ENCODE measurements at places on chromosomes 13 and 19.

DNA sequence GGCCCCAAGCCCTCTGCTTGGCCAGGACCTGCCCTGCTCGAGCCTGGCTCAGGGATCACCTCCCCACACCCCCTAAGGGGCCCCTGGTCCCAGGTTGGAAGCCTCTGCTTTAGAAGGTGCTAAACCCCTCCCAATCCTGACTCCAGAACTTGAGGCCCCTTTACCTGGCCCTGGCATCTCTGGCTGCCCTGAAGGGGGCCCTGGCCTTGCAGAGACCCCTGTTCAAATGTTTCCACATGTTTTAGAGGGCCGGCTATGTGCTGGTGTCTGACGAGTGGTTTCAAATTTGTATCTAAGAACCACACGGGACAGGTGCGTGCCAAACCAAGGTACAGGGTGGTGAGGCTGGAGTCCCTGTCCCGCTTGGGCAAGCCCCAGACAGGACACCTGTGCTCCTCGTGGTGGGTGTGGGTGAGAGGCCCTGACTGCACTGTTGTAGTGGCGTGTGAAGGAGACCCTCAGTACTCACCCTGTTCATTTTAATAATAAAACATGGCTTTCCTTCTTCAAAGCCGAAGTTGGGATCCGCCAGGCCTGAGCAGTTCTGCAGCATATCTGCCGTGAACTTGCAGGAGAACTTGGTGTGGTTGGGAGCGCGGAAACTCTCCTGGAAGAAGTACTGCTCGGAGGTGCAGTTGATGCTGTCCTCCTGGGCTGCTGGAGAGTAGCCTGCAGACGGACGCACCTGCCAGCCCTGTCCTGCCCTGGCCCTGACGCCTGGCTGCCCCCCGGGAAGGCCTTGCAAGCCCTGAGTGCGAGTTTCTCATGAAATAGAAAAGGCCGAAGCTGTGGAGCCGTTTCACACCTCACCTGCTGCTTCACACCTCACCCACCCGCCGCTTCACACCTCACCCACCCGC, 5.4 kb downstream of the ATP4B start:
- DNase-seq, result no peak

- DNase-seq, result no peak
These were observed 892 bp downstream of the TRIR start for GRCh38 chr19:12733369-12734214.

DNA sequence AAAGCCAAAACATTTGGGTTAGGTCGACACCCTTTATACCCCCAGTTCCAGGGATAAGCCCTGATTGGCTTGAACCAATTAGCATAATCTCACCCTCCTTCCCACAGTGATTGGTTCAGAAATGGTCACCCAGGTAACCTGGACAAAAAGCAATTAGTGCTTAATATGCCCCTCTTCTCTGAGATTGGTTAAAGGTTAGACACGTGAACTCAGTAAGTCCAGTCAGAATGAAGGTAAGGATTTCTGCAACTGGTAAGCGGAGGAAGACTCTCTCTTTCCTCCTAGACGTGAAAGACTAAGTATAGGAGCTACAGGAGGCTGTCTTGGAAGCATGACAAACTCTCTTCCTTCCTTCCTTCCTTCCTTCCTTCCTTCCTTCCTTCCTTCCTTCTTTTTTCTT, 1.3 kb upstream of the PNMA8C start:
- DNase-seq, result no peak

DNA sequence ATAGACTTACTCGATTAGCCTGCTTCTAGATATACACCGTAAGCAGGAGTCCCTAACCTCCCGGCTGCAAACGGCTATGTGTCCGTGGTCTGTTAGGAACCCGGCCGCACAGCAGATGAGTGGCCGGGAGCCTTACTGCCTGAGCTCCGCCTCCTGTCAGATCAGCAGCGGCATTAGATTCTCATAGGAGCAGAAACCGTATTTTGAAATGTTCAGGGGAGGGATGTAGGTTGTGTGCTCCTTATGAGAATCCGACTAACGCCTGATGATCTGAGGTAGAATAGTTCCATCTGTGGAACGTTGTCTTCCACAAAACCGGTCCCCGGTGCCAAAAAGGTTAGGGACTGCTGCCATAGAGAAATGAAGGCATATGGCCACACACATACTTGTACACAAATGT, 1491.9 kb downstream of the SLITRK5 start:
- DNase-seq, result no peak

DNA sequence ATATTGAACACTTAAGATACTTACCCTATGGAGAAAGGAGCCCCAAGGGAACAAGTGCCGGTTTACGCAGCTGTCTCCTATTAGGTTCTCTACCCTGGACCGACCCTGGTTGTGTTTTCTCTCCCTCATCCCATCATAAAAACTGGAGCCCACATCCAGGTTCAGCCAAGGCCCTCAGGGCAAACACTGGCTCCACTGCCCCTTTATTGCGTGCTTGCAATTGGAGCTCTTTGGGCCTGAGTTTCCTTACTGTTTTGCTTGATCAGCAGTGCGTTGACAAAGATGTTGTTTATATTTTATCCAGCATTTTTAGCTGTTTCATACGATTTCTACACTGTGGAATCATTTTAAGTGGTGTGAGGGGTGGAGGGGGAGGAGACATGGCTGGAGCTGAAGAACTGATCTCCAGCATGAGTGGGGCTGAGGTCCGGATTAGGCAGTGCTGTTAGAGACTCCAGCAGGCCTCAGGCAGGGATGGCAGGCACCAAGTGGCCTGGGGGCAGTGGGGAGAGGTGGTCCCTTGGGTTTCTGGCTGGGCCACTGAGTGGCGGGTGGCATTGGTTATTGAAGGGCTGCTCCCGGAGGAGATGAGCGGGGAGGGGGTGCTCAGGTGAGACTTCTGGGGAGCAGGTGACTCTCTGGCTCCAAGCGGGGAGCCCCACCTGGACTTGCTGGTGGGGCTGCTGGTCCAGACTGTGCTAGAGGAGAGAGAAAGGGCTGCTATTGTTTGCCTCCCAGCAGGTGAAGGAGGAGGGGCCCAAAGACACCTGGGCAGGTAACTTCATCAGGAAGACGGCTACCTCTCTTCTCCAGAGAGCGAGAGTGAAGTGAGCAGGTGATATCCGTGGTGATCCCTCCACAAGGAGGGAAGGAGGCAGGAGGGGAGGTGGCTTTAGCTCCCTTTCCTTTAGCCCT, 62.4 kb upstream of the RNF113B start:
- DNase-seq, result no peak

DNA sequence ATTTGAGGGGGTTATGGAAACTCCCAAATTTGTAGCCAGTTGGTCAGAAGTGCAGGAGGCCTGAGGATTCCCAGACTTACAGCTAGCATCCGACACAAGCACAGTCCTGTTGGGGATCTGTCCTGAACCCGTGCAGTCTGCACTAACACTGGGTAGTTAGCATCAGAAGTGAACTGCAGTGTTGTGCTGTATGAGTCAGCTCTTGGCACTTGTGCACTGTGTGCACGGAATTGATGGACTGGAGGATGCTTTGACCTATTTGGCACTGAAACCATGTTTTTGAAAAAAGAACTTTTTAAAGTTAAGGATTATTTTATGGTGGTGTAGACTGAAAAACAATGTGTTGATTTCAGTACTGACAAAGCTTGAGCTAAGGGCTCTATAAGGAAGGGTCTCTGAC, 279.0 kb downstream of the NHLRC3 start:
- no peak for DNase-seq

GRCh38 chr19:43777163-43777695, 3.5 kb downstream of the KCNN4 start:
- no peak for DNase-seq

DNA sequence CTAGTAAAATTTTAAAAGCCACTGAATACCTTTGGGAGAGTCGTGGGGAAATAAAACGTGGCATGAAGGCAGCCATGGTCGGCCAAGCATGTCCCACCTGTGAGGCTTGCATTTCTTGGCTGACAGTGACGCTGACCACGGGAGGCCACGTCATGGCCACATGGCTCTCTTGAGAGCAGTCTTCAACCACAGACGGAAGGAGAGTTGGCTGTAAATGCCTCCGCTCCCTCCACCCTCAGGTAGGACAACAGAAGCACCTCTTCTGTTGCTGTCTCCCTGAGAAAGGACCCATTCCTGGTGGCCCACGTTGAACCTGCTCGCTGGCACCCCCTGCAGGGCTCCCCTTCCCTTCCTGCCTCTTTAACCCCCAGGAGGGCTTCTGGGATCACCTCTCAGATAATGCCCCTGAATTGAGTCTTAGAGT, 10.6 kb upstream of the LRRC25 start:
- DNase-seq, result peak; percentile 28

GRCh38 chr19:56294549-56294948, 20.1 kb downstream of the ZSCAN5A start:
- DNase-seq, result peak; percentile 54

DNA sequence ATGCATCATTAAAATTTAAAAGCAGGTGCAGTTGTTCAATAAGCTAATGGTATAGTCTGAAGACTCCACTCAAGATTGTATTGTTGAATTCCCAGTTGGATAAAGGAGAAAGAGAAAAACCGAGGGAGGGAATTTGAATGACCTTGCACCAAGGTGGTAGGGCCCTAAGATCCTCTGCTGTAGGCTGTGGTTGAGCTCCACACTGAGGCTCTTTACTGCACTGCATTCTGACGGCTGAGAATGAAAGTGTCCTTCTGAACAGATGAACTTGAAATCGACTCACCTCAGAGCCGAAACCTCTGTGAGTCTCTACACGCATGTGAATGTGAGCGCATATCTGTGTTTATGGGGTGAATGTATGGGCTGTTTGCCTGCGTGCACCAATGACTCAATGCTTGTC, 388.9 kb upstream of the DACH1 start:
- peak; percentile 82 for DNase-seq

GRCh38 chr13:44331446-44331845, 42.2 kb upstream of the SERP2 start:
- DNase-seq, result no peak

DNA sequence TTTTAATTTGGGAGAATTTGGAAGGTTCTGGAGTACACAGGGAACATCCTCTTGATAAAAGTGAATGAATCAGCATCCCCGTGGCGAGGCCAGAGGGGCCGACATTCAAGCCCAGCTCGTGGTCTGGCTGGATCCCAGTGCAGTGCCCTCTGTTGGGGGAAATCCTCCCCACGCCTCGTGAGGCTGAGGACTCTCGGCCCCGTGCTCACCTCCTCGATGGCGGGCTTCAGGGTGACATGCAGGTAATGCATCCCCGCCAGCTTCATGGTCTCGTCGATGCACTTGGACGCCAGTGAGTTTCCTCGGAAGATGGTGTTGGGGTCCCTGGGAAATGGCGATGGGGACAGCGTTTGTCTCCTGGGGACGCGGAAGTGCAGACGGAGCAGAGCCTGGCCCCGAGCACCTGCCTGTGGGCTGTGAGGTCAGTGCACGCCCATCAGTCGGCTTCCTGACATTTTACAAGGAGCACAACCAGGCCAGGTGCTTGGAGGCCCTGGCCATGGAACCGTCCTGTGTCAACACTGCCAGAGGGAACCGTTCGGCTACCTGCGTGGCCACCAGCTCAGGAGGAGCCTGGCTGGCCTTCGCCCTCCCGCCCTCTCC, 43.3 kb upstream of the C13orf46 start:
- DNase-seq, result peak; percentile 46

GRCh38 chr19:48090281-48090802, 20.3 kb downstream of the PLA2G4C start:
- no peak for DNase-seq

GRCh38 chr13:101242720-101243119, 173.6 kb downstream of the NALCN start:
- no peak for DNase-seq

GRCh38 chr19:41735071-41735600, 20.2 kb upstream of the CEACAM6 start:
- DNase-seq, result no peak

DNA sequence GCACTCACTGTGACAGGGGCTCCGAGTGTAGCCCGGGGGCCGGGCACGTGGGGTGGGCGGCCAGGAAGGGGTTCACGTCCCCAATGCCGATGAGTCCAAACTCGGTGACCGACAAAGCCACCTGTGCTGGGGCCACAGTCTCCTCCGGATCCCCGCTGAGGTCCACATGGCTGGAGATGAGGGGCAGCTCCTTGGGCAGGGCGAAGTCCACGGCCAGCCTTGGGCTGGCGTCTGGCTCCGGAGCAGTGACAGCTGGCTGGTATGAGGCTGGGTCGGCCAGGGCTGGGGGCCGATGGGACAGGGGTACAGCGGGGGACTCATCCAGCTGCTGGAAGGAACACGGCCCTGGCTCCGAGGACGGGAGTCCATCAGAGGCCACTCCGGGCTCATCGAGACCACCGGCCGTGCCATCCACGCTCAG, 15.9 kb upstream of the PLPP2 start:
- DNase-seq, result no peak

DNA sequence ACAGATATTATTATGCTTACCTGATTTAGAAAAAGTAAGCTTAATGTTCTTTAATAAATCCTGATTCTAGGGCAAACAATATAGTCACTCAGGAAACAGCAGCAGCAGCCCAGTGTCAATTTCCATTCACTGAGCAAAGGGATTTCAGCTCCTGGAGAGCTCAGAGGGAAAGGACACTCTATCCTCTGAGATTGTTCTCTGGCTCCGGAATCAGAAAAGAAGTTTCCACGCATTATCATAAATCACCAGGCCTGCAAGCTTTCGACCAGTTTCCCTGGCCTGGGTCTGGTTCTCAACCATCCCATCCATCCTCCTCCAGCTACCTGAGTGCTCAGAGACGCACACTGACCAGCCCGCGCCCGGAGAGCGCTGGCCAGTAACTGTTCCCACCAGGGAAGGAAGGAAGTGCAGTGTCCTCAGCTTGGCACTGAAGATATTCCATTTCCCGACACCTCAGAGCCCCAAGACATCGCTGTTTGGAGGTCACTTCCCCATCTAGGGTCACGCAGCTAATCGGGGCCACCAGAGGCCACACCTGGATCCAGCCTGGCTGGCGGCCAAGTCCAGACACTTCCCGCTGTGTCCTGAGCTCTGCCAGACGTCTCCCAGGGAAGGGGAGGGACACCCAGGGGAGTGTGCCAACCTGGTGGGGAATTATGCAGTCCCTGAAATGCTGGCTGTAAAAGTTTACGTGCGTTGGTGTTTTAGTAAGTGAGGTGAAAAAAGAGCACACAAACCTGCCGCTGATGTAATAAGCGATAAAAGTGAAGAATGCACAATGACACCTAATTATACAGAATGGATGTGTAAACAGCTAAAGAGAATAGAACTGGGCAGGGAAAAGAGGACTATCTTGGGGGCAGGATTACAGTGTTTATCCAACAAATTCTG, 29.1 kb downstream of the EPS15L1 start:
- DNase-seq, result no peak

DNA sequence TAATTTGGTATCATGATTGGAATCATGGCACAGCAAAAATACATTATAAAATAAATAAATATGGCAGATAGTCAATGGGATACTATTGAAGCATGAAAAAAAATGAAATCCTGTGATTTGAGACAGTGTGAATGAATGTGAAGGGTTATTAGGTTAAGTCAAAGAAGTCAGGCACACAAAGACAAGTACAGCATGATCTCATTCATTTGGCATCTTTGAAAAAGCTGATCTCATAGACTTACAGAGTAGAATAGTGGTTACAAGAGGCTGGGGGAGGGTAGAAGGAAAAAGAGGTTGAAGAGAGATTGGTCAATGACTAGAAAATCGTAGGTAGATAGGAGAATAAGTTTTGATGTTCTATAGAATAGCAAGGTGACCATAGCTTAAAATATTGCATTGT, 295.1 kb upstream of the SLITRK5 start:
- no peak for DNase-seq
